Effector CD4-positive, alpha-beta T cell (primary cell): ENCODE measurements at places on chromosomes 16 and 17.

DNA sequence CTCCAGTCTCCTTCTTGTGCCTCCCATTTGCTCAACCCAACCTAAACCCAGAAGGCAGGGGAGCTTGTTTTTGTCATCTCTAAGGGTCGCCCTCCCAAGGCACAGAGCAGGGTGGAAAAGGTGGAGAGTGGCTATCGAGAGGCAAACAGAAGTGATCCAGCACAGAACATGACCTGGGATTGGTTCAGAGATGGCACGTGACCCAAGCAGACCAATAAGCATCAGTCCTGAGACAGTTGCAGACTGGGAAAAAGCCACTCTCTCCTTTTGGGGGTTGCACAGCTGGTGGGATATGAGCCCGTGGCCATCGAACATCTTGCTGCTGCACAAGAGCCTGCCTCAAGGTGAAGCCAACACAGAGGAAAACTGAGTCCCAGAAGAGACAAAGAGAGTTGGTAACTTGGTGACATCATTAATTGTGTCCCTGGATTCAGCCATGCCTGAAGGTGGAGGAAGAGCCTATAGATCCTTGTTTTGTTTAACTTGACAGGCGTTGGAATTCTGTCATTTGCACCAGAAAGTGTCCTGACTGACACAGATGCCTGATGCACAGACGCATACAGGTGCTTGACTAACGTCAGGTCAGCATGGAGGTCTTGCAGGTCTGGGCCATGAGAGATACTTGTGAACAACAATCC lies 28.2 kb upstream of the CSNK2A2 start:
- DNase-seq, result no peak

GRCh38 chr17:38455288-38455915 lies 27.1 kb downstream of the ARHGAP23 start:
- no peak for DNase-seq

GRCh38 chr16:17496891-17497290 lies 26.1 kb upstream of the XYLT1 start:
- no peak for DNase-seq

DNA sequence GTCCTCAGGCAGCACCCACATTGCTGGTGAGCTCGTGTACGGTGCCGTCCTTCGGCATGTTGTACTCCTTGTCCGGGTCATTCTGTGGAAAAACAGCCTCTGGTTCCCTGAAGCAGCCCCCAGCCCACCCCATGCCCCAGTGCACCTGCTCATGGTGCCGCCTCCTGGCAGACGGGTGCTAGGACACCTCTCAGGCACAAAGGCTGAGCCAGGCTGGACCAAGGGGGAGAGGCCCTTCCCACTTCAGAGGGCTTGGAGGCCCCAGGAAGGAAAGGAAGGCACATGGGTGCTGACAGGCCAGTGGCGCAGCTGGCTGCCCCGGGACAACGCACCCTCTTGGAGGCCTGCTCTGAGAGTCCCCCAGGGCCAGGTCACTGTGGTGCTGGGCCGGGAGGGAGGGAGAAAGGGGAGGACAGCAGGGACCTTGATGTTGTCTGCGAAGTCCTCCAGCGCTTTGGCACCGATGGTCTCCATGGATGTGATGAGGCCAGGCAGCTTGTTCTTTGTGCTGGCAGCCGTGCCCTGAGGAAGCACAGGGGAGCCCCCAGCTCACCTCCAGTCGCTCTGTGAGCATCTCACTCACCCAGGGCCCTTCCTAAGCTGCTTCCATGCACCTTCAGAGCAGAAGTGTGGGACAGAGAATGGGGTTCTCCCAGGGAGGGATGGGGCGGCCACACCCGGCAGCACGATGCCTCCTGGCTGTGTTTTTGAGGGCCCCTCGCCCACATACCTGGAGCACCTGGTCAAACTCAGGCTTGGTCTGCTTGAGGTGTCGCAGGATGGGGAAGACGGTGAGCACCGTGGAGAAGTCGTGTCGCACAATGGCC lies 9.3 kb downstream of the ZACN start:
- DNase-seq, result no peak

- DNase-seq, result no peak
These were observed 773 bp upstream of the NETO2 start for GRCh38 chr16:47144559-47144877.

GRCh38 chr17:77011173-77012011 lies 129.4 kb upstream of the SEC14L1 start:
- DNase-seq, result peak; percentile 36

- no peak for DNase-seq
These were observed 451.9 kb downstream of the SLC39A11 start for GRCh38 chr17:72640415-72641165.

DNA sequence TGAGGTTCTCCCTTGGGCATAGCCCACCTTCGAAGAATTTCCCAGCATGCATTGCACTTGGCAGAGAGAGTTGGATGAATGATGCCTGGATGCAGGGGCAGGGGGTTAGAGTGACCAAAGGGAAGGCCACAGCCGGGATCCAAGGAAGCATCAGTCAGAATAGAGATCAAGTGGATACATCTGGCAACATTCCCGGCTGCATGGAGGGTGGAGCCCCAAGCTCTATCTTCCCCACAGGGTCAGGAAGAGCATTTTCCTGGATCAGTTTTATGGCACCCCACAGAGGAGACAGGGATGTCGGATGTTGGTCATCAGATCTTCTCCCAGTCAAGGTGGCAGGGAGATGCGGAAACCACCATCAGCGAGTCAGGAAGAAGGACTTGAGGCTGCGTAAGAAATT lies 13.0 kb downstream of the PIRT start:
- no peak for DNase-seq

GRCh38 chr17:55336426-55336825 lies 71.7 kb downstream of the HLF start:
- DNase-seq, result no peak

- DNase-seq, result no peak
These were observed 41.7 kb downstream of the SEC14L1 start for GRCh38 chr17:77182205-77183172.

GRCh38 chr17:75474736-75475135 lies 18.3 kb downstream of the TMEM94 start:
- DNase-seq, result no peak

GRCh38 chr16:3980253-3981111 lies 100.0 kb upstream of the CREBBP start:
- DNase-seq, result no peak

GRCh38 chr17:32588982-32589381 lies 102.2 kb downstream of the CDK5R1 start:
- no peak for DNase-seq

DNA sequence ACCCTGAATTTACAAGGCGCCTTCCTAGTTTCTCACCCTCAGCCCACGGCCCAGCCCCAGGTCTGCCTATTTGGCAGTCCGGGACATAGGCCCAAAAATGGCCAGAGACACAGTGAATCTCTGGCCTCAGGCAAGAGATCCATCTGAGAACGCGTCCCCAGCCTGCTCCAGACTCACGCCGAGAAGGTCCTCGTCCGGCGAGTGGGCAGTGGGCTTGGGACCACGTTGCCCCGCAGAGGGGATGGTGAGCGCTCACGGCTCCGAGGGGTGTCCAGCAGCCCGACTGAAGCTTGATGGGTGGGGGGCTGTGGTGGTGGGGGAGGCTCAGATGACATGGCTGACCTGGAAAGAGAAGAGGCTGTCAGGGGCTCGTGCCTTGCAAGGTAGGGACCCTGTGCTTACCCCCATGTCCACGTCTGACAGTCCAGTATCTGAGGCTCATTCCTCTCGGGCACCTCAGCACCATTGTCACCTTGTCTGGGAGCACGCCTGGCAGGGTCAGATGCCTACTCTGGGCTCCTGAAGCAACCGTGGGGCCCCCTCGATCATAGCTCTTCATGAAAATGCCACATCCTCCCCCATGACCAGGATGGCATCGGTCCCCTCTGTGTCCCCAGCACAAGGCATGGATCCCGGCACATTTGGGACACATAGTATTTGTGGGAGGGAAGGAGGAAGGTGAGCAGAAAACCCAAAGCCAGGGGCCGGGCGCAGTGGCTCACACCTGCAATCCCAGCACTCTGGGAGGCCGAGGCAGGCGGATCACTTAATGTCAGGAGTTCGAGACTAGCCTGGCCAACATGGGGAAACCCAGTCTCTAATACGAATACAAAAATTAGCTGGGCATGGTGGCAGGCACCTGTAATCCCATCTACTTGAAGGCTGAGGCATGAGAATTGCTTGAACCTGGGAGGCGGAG lies 9.6 kb downstream of the CARHSP1 start:
- DNase-seq, result no peak

DNA sequence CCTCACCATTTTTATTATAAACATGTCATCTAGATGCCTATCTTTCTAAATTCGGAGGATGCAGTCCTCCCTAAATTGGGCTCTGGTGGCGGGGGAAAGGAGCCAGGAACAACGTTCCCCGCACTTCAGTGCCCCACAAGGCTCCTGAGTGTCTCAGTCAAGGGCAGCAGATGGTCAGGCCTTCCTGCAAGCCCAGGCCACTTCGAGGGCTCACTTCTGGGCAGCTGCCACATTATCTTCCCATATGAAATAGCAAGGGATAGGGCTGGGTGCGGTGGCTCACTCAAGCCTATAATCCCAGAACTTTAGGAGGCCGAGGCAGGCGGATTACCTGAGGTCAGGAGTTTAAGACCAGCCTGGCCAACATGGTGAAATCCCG lies 32.3 kb downstream of the FBXO31 start:
- DNase-seq, result no peak

GRCh38 chr17:16888413-16889087 lies 83.4 kb downstream of the TNFRSF13B start:
- DNase-seq, result no peak

- no peak for DNase-seq
These were observed 688.8 kb upstream of the SALL1 start for GRCh38 chr16:51839727-51840462.

- no peak for DNase-seq
These were observed 296.5 kb downstream of the SLC39A11 start for GRCh38 chr17:72795941-72796340.

DNA sequence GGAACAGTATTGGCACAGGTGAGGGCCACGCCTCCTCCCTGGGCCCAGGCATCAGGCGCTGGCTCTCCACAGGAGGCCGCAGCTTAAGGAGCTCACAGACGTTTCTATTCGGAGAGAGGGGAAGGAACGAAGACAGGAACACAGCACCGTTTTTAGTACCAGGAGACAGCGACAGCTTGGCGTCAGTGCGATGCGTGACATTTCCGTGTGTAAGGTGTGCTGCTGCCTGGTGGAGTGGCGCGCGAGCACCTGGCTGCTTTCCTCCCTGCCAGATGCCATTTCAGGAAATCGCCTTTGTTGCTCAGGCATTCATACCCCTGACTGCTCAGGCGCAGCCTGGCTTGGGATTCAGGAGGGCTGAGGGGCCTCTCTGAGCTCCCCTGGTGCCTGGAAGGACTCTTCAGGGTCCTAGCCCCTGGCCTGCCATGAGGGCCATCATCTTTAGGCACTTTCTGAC lies 367.5 kb downstream of the CPPED1 start:
- no peak for DNase-seq

DNA sequence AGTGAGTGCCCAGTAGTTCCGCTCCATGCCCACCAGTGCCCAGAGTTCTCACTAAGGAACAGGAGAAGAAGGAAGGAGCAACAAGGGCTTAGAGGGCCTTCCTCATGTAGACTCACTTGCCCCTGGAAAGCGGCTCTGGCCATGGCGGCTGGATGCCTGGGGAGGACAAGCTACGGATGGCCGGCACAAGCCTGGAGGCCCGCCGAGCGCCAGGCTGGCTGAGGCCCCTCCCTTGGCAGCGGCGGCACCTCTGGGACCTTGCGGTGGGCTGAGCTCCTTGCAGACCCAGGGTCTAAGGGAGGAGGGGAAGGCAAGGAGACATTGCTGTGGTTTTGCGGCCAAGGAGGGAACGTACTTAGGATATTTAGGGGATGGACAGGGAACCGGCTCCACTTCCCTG lies 160.1 kb downstream of the SALL1 start:
- no peak for DNase-seq

DNA sequence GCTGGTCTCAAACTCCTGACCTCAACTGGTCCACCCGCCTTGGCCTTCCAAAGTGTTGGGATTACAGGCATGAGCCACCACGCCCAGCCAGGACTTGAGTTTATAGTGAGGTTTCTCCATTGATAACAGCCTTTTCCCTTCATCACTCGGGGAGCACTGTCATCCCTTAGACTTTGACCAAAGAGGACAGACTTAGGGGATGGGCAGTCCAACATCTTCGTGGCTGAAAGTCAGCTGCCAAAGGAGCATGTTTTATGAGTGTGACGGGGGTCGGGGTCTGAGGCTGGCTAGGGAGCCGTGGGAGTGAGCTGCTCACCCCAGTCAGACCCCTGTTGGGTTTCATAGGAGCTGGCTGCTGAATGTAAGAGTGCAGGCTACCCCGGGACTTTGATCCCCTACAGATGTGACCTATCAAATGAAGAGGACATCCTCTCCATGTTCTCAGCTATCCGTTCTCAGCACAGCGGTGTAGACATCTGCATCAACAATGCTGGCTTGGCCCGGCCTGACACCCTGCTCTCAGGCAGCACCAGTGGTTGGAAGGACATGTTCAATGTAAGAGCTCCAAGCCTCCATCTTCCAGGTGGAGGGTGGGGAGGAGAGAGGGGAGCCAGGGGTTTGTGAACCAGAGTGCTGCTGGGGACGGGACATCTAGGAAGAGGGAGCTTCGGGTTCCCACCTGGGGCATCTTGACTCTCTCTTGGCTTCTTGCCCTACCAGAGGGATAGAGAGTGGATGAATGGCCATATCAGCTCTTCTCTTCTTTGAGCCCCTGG lies 3.1 kb downstream of the DHRS11 start:
- DNase-seq, result no peak

DNA sequence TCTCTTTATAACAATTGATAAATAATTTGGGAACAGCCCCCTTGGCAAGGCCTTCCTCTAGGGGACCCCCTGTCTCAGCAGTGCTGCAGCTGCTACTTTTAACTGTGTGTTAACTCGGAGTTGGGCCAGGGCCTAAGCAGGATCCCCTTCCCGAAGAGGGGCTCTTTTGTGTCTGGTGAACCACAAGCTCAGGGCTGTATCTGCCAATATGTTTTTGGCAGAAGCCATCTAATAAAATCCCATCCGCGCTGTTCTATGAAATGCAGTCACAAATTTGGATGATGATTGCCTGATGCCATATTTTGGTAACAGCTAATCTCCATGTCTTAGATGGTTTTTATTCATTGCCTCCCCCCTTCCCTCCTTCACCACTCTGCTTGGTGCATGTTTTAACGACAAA lies 267.7 kb downstream of the FTO start:
- DNase-seq, result no peak

- DNase-seq, result no peak
These were observed 32.4 kb downstream of the DCAKD start for GRCh38 chr17:45018848-45019711.

DNA sequence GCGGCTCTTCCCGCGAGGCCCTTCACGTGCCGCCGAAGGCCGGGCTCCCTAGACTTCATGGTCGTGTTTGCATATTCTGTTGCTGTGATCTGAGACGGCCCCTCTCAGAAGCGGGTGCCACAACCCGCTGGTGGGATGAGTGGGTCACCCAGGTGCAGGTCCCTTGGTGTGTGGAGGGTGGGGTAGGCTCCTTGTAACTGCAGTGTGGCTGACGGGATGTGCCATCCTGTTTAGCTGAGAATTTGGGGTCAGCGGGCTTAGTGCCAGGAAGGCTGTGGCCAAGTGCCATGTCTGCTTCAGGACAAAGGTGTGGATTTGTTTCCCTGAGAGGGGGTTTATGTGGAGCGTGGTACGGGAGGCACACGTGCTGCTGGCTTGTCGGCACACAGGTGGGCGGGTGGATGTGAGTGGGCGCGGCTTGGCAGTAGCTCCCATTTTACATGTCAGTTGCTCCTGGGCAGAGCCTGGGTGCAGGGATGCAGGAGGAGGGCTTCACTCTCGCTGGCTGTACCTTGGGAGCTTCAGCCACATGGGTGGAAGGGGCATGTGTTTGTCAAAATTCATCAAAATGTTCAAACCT lies 9.2 kb upstream of the WFIKKN1 start:
- DNase-seq, result no peak

- DNase-seq, result no peak
These were observed 46.7 kb upstream of the MAP3K14 start for GRCh38 chr17:45363498-45363897.

- no peak for DNase-seq
These were observed 41.3 kb downstream of the VAC14 start for GRCh38 chr16:70759666-70760065.
